ENCODE measurements at places on chromosomes 12 and 14.
A peak's percentile ranks its signal among the peaks of the same experiment; 100 is the strongest.

DNA sequence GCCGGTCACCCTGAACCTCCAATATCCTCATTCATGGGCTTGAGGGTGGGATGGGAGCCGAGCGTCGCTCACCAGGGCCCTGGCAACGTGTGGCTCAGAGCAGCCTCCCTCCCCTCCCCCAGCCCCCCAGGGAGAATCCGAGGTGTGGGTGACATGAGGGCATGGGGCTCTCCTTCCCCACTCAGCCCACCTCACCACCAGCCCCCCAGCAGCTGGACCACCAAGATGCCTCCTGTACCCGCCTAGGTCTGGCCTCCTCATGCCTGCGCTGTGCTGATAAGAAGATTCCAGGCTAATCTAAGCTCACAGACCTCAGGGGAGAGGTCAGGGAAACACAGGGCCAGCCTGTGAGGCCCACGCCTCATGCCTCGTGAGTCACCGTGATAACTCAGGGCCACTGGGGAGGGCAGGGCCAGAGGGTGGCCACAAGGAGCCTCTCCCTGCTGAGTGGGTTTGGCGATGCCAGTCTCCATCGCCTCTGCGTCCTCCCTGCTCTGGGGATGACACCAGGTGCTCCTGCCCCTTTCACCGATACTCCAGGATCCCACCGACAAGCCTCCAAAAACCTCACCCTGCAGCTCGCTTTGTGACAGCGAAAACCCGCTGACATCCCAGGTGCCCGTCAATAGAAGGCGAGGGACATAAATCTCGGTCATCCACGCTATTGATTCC, 56.9 kb downstream of the TESC start:
- no peak for DNase-seq

GRCh38 chr14:38129705-38130104, 78.0 kb upstream of the SSTR1 start:
- DNase-seq, result no peak

DNA sequence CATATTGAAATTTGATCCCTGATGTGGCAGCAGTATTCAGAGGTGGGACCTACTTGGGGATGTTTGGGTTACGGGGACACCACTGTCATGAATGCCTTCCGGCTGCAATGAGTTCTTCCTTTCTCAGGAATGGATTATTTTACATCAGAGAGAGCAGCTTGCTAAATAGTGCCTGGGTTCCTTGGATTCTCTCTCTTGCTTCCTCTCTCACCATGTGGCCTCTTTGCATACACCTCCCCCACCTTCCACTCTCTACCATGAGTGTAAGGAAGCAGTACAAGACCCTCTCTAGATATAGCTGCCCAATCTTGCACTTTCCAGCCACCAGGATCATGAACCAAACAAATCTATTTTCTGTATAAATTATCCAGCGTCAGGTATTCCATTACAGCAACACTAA, 15.4 kb upstream of the SCAF11 start:
- DNase-seq, result no peak

DNA sequence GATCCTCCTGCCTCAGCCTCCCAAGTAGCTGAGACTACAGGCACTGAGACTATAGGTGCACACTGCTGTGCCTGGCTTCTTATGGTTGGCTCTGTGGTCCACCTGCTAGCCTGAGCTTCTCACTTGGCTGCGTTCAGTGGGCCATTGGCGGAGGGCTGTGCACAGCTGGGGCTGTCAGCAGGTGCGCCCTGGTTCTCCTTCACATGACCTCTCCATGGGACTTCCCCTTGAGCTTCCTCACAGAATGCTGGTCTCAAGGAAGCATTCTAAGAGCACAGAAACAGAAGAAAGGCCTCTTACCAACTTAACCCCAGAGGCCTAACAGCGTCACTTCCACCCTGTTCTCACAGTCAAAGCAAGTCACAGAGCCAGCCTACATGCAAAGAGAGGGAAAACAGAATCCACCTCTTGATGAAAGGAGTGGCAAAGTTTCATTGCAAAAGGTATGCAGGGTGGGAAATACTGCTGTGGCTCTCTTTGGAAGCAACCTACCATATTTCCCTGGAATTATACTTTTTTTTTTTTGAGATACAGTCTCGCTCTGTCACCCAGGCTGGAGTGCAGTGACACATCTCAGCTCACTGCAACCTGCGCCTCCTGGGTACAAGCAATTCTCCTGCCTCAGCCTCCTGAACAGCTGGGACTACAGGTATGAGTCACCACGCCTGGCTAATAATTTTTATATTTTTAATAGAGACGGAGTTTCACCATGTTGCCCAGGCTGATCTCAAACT, 9.3 kb downstream of the RILPL2 start:
- DNase-seq, result no peak

DNA sequence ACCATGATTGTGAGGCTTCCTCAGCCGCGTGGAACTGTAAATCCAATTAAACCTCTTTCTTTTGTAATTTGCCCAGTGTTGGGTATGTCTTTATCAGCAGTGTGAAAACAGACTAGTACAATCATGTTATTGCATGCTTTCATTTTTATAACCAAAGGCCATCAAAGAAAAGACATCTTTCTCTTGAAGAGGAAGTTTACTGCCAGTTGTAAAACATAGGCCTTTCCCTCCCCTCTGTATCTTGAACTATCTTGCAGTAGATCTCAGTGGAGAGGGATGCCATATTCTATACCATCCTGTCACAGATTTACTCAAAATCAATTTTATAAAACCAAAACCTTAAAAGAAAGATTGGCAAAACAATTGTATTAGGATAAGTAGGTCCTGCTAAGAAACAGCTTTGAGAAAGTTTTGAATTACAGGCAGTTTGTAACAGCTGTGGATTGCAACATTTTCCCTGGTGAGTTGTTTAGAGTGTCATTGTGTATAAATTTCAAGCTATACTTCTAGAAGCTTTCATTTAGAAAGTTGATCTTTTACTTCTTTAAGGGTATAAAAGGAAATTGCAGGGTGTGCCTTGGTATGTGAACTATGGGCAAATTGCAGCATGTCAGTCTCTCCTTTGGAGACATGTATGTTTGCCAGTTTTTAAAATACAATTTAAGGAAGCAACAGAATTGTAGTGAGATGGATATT, 128.0 kb downstream of the ATP23 start:
- DNase-seq, result peak; percentile 29
